ENCODE measurements at places on chromosomes 3 and 15.

- no peak for DNase-seq
Observed at GRCh38 chr15:59313641-59314332, 58.9 kb downstream of the MYO1E start.

DNA sequence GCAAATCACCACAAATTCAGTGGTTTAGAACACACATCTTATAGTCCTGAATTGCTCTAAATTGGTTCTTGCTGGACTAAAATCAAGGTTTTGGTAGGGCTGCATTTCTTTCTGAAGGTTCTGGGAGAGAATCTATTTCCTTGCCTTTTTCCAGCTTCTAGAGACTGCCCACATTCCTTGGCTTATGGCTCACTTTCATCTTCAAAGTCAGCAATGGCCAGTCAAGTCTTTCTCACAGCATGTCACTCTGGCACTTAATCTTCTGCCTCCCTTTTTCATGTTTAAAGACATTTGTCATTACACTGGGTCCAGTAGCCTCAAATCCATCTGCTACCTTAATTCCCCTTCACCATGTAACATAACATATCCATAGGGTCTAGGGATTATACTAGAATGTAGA, 149.0 kb downstream of the NEK10 start:
- no peak for DNase-seq

GRCh38 chr15:70741107-70741531, 22.2 kb downstream of the UACA start:
- no peak for DNase-seq

DNA sequence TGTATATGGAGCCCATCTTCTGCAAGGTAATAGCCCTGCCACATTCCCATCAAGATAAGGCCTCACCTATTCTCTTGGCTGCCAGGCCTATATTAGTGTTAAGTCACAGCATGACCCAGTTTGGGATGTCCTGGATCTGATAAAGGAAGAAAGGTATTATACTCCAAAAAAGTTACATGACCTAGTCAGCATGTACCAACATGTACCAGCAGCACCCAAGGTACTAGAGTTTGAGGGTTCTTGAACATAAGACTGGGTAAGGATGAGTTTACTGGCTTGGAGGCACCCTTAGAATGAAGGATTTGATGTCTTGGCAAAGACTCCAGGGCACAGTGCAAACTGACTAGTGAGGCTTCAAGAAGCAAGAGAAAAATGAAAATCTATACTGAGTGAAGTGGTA, 232.5 kb downstream of the SQOR start:
- DNase-seq, result no peak

- DNase-seq, result no peak
Observed at GRCh38 chr3:72047221-72047871, 262.4 kb upstream of the PROK2 start.

GRCh38 chr15:99916668-99917223, 183.5 kb upstream of the LYSMD4 start:
- DNase-seq, result no peak

All from stimulated activated CD4-positive, alpha-beta T cell treated with anti-CD3 and anti-CD28 coated beads, Interleukin-4, amount 100 ng/mL, for 1 hour (primary cell).